ENCODE measurements at places on chromosomes 13 and 19.

- H3K36me3 ChIP-seq, result no peaks in the 10 kb centered on the region
- H3K27me3 ChIP-seq, result no peaks in the 10 kb centered on the region
- DNase-seq, result no peak
- H3K4me3 ChIP-seq, result no peak overlapping the region
Observed at GRCh38 chr13:103607995-103608394, 541.8 kb upstream of the SLC10A2 start.

DNA sequence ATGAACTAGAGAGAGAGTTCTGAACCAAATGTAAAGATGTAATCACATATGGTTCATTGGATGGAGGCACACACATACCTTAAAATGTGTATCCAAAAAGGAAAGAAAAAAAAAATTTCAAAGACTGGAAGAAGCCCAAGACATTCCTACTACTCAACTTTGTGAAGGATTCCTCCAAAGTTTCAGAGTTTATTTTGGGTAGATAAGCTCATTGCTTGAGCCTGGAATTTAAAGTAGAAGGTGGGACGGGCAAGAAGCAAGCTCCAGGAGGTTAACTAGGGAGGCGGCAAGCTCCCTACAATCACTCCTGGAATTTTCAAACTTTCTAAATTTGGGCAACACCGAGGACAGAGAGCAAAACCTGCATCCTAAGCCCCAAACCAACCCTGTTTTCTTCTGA is 1.9 kb downstream of the TSHZ3 start:
- H3K4me3 ChIP-seq, result peak overlapping the region; percentile 75
- no peak overlapping the region for H3K27ac ChIP-seq
- no peak for DNase-seq
- peaks cover 2% of the 10 kb centered on the region for H3K36me3 ChIP-seq
- H3K4me1 ChIP-seq, result peaks cover 30% of the 10 kb centered on the region

- no peaks in the 10 kb centered on the region for H3K27me3 ChIP-seq
- DNase-seq, result no peak
- peaks cover 15% of the 10 kb centered on the region for H3K4me1 ChIP-seq
- H3K27ac ChIP-seq, result no peak overlapping the region
- no peaks in the 10 kb centered on the region for H3K36me3 ChIP-seq
- H3K4me3 ChIP-seq, result no peak overlapping the region
Observed at GRCh38 chr19:28301961-28302360, 911.0 kb downstream of the UQCRFS1 start.

DNA sequence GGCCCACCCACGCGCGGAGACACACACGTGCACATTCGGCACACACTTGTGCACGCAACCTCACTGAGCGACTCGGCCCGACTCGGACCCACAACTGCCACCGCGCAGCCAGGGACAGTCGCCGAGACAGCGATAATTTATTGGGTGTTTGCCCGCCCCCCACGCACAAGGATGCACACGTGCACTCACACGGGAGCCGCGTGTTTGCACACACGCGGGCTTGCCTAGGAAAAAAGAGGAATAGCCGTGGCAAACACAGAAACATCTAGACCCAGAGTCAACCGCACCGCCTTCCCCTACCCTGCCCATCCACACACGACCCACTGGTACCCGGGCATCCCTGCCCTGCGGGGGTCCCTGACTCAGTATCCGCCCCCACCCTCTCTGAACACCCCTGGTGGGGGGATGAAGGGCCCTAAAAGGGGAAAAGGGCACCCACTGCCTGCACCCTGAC is 1.1 kb upstream of the SSBP4 start:
- H3K27me3 ChIP-seq, result peaks cover 2% of the 10 kb centered on the region
- H3K4me3 ChIP-seq, result peak overlapping the region; percentile 29
- peaks cover 4% of the 10 kb centered on the region for H3K36me3 ChIP-seq
- DNase-seq, result no peak

GRCh38 chr13:113390874-113391497 is 27.1 kb upstream of the GRTP1 start:
- H3K4me1 ChIP-seq, result peaks cover 11% of the 10 kb centered on the region
- no peak for DNase-seq

GRCh38 chr19:6378041-6378440 is 2.3 kb upstream of the PSPN start:
- H3K4me3 ChIP-seq, result no peak overlapping the region
- H3K27me3 ChIP-seq, result no peaks in the 10 kb centered on the region
- DNase-seq, result peak; percentile 75
- H3K4me1 ChIP-seq, result peaks cover 33% of the 10 kb centered on the region

DNA sequence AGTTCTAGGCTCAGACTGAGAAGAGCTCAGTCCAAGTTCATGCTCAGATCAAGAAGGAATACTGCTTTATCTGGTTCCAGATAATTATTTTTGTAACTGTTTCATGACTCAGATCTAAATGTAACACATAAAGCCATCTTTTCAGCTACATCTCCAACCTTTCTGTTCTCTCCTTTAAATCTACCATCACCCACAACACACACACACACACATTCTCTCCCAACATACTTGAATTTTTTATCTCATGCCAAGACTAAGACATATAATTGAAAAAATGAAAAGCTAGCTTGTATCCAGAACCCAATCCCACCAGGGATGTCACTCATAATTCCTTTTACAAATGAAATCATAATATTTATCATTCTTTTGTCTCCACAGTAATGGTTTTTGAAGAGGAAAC is 7.6 kb downstream of the KATNAL1 start:
- no peak overlapping the region for H3K4me3 ChIP-seq
- H3K4me1 ChIP-seq, result no peaks in the 10 kb centered on the region
- H3K27ac ChIP-seq, result no peak overlapping the region
- no peak for DNase-seq

- H3K4me3 ChIP-seq, result no peak overlapping the region
- no peaks in the 10 kb centered on the region for H3K36me3 ChIP-seq
- no peaks in the 10 kb centered on the region for H3K27me3 ChIP-seq
- peaks cover 18% of the 10 kb centered on the region for H3K4me1 ChIP-seq
- peak overlapping the region; percentile 33 for H3K27ac ChIP-seq
- DNase-seq, result no peak
Observed at GRCh38 chr13:24038405-24038804, 122.1 kb upstream of the SPATA13 start.

All from muscle of leg (tissue), 16 donors.